ENCODE measurements at places on chromosomes 3 and 15.

GRCh38 chr3:122979211-122979610 is 48.4 kb downstream of the SEMA5B start:
- DNase-seq: no peak

- no peak for DNase-seq
Observed at GRCh38 chr15:39493424-39494067, 87.3 kb upstream of the THBS1 start.

- peak; percentile 64 for DNase-seq
Observed at GRCh38 chr3:161851941-161852566, 355.4 kb downstream of the OTOL1 start.

DNA sequence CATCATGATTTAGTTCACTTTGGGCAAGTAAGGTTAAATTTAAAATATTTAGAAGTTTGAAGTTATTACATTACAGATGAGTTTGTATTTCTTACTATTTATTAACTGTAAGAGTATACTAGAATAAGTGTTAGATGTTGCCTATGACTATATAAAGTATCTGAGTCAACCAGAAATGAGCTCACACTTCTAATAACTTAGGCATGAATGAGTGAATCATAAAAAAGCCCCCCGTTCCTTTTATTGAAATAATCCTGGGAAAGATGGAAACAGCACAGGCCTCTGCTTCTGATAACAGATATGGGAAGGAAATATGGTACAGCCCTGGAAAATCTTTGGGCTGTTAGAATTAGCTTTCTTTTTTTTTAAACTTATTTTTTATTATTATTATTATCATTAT is 66.6 kb upstream of the TGFBR2 start:
- no peak for DNase-seq

- no peak for DNase-seq
Observed at GRCh38 chr15:52408823-52409222, 113.2 kb upstream of the MYO5C start.

GRCh38 chr3:136685882-136686281 is 66.3 kb downstream of the STAG1 start:
- DNase-seq: no peak

Data from body of pancreas (tissue), 4 donors.